Spinal cord (tissue), 10 donors: ENCODE measurements at places on chromosomes 6 and 20.

GRCh38 chr6:164108869-164109769, 694.6 kb downstream of the QKI start:
- no peaks in the 10 kb centered on the region for H3K27me3 ChIP-seq
- H3K27ac ChIP-seq, result peak overlapping the region; percentile 11
- peaks cover 15% of the 10 kb centered on the region for H3K4me1 ChIP-seq

DNA sequence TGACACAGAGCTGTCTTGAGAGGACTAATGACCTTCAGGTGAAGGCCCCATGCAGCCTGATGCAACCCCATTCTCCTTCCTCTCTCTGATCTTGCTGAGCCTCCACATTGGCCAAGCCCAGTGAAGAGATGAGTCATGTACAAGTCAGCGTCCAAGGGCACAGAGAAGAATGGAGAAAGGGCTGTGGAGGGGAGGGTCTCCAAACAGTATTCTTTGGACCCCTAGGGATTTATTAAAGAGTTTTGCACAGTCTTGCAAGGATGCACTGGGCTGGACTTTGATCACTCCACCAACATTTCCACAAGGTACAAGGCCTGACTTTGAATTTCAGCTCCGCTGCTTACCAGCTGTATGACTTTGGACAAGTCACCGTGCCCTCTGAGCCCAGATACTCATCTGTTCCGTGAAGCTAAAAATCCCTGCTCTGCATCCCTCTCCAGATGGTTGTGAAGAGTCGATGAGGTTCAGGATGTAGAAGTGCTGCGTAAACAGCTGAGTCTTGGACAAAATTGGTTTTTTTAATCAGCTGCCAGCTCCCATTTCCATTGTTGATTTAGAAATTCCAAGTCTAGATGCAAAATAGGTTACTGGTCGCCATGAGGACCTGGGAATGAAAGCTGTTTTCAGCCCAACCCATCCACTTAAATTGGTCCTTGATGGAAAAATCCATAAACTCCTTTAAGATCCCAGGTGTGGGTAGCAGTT, 14.1 kb upstream of the KCNG1 start:
- no peak for DNase-seq
- no peak overlapping the region for H3K27ac ChIP-seq
- peaks cover 10% of the 10 kb centered on the region for H3K4me1 ChIP-seq

- H3K36me3 ChIP-seq, result peaks cover 12% of the 10 kb centered on the region
- H3K4me3 ChIP-seq, result no peak overlapping the region
- peak; percentile 52 for DNase-seq
- no peak overlapping the region for H3K27ac ChIP-seq
- no peaks in the 10 kb centered on the region for H3K27me3 ChIP-seq
- H3K4me1 ChIP-seq, result no peaks in the 10 kb centered on the region
Measured at GRCh38 chr6:24431045-24431451, 28.3 kb downstream of the MRS2 start.

GRCh38 chr6:23620911-23621401, 505.1 kb upstream of the NRSN1 start:
- H3K27me3 ChIP-seq, result no peaks in the 10 kb centered on the region
- H3K36me3 ChIP-seq, result no peaks in the 10 kb centered on the region
- no peak overlapping the region for H3K27ac ChIP-seq
- no peaks in the 10 kb centered on the region for H3K4me1 ChIP-seq

GRCh38 chr6:2911171-2911570, 8.1 kb upstream of the SERPINB9 start:
- no peak overlapping the region for H3K27ac ChIP-seq
- DNase-seq, result no peak
- no peak overlapping the region for H3K4me3 ChIP-seq
- no peaks in the 10 kb centered on the region for H3K4me1 ChIP-seq
- H3K27me3 ChIP-seq, result no peaks in the 10 kb centered on the region
- H3K36me3 ChIP-seq, result no peaks in the 10 kb centered on the region

DNA sequence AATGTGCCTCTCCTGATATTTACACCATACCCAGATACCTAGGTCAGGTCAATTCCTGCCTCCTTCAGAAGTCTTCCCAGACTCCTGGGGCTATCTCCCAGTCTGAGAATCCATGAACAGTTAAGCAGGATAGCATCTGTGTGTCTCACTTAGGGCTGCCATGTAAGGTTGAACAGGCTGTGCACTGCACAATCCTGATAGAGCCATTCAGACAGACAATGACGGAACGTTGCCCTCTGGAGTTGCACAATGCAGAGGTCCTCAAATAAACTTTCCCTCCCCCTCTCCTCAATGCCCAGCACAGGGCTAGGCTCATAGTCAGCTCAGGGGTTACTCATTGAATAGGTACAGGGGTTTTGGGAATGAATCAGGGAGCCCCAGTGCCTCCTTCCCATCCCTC, 89.7 kb downstream of the CD40 start:
- no peak for DNase-seq
- peaks cover 7% of the 10 kb centered on the region for H3K36me3 ChIP-seq
- no peak overlapping the region for H3K27ac ChIP-seq
- H3K4me1 ChIP-seq, result peaks cover 34% of the 10 kb centered on the region
- no peak overlapping the region for H3K4me3 ChIP-seq

GRCh38 chr6:158268361-158269147, 43.7 kb upstream of the TULP4 start:
- H3K4me3 ChIP-seq, result no peak overlapping the region
- H3K27me3 ChIP-seq, result no peaks in the 10 kb centered on the region
- no peaks in the 10 kb centered on the region for H3K36me3 ChIP-seq
- H3K27ac ChIP-seq, result no peak overlapping the region
- H3K4me1 ChIP-seq, result peaks cover 3% of the 10 kb centered on the region

GRCh38 chr6:90184334-90185298, 112.0 kb downstream of the BACH2 start:
- no peak overlapping the region for H3K27ac ChIP-seq
- no peaks in the 10 kb centered on the region for H3K27me3 ChIP-seq
- DNase-seq, result no peak
- H3K36me3 ChIP-seq, result no peaks in the 10 kb centered on the region

- no peaks in the 10 kb centered on the region for H3K36me3 ChIP-seq
- H3K4me1 ChIP-seq, result no peaks in the 10 kb centered on the region
- no peaks in the 10 kb centered on the region for H3K27me3 ChIP-seq
- H3K27ac ChIP-seq, result no peak overlapping the region
Measured at GRCh38 chr6:8852332-8852731, 417.0 kb upstream of the SLC35B3 start.

GRCh38 chr20:52103335-52103912, 88.2 kb downstream of the ZFP64 start:
- DNase-seq, result no peak
- H3K27ac ChIP-seq, result no peak overlapping the region
- no peaks in the 10 kb centered on the region for H3K36me3 ChIP-seq
- peaks cover 32% of the 10 kb centered on the region for H3K4me1 ChIP-seq

DNA sequence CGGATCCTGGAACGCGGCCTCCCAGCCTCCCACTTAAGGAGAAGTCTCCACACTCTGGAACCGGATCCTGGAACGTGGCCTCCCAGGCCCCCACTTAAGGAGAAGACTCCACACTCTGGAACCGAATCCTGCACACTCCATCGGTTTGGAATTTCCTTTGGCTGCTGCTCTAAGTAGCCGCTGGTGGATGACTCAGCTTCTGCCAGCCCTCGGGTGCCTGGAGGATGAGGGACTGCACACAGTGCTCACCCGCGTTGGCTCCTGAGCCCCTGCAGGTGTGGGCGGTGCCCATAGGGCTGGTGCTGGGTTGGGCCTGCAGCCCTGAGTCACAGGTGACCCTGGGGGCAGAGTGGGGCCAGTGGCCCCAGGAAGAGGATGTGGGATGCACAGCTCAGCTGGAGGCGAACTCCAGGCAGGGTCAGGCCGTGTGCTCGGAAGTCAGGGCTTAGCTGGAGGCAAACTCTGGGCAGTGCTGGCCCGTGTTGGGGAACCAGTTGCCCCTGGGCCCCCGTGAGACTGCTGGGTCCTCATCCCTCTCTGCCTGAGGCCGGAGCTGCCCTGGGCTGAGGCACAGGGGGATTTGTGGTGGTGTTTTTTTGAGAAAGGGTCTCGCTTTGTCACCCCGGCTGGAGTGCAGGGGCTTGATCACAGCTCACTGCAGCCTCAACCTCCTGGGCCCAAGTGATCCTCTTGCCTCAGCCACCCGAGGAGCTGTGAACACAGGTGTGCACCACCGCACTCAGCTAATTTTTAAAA, 13.9 kb upstream of the TNFRSF6B start:
- no peak overlapping the region for H3K4me3 ChIP-seq
- no peaks in the 10 kb centered on the region for H3K27me3 ChIP-seq
- H3K36me3 ChIP-seq, result peaks cover 91% of the 10 kb centered on the region
- H3K4me1 ChIP-seq, result peaks cover 19% of the 10 kb centered on the region

DNA sequence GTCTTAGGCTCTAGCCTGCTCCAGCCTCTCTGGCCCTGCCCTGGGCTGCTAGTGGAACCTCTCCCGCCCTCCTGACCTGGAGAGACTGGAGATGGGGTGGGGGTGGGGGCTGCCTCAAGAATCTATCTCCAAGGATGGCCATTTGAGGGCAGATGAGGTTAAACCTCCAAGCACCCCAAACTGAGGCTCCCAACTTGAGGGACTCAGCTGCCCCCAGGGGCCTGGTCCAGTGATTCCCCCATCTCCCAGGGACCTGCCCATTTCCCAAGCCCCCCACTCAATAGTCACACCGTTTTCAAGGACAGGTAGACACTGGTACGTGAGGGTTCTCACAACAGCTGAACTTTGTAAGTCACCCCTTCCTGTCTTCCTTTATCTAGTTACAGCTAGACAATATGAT, 7.1 kb upstream of the BPIFB1 start:
- no peak overlapping the region for H3K4me3 ChIP-seq
- H3K27ac ChIP-seq, result no peak overlapping the region
- no peaks in the 10 kb centered on the region for H3K27me3 ChIP-seq
- no peaks in the 10 kb centered on the region for H3K36me3 ChIP-seq
- DNase-seq, result no peak
- H3K4me1 ChIP-seq, result peaks cover 10% of the 10 kb centered on the region

DNA sequence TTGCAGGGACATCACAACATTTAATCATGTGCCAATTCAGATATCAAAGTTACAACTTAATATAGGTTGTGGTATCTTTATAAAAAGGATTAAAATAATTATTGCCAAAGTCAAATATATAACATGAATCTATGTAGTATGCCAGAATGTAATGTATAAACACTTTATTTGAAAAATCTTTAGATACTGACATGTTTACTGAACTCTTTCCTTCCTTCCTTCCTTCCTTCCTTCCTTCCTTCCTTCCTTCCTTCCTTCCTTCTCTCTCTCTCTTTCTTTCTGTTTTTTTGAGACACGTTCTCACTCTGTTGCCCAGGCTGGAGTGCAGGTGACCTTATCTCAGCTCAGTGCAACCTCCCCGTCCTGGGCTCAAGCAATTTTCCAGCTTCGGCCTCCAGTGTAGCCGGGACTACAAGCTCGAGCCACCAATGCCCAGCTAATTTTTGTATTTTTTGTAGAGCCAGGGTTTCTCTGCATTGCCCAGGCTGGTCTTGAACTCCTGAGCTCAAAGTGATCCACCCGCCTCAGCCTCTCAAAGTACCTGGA, 496.8 kb upstream of the CITED2 start:
- H3K27ac ChIP-seq, result no peak overlapping the region
- DNase-seq, result no peak
- no peaks in the 10 kb centered on the region for H3K36me3 ChIP-seq

DNA sequence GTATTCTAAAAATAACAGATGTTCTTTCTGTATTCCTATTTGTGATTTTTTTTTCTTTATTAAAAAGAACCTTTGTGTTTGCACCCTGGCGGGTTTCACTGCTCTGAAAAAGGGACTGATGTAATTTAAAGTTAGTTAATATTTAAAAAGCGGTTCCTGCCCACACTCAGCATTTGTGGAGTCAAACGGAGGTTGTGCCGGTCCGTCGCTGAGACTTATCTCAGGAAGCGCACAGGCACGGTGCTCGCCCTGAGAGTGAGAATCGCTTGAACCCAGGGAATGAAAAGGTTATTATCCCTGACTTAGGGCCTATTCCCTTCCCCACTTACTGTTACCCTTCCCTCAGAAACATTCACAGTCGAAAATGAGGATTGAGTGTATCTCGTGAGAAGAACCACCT, 366.7 kb downstream of the THBS2 start:
- DNase-seq, result no peak
- H3K36me3 ChIP-seq, result no peaks in the 10 kb centered on the region
- H3K4me3 ChIP-seq, result no peak overlapping the region

DNA sequence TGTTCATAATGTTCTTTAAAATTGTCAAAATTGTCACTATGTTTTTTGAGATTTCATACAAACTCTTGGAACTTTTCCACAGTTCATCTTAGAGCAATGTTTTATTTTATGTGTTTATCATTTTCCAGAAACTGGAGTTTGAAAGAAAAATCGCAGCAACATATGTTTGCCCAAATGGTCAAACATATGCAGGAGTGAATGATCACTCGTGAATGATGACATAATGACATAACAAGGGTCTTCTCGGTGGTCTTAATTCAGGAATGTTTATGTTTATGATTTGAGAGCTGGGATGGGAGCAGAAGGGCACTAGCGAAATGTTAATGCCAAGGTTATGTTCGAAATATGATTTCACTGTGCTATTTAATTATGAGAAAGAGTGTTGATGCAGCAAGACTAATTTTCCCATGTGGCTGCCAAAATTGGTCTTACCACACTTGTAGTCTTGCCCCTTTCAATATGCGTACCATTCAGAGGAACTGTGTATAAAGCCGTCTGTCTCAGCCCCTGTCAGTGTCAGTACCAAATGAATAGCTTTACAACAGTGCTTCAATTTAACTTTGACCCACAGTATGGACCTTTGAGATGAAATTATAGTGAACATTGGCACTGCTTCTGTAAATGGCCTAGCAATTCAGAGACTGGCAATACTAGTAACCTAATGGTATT, 152.3 kb downstream of the CARMIL1 start:
- no peaks in the 10 kb centered on the region for H3K27me3 ChIP-seq
- no peaks in the 10 kb centered on the region for H3K4me1 ChIP-seq
- peak; percentile 12 for DNase-seq
- H3K36me3 ChIP-seq, result no peaks in the 10 kb centered on the region

DNA sequence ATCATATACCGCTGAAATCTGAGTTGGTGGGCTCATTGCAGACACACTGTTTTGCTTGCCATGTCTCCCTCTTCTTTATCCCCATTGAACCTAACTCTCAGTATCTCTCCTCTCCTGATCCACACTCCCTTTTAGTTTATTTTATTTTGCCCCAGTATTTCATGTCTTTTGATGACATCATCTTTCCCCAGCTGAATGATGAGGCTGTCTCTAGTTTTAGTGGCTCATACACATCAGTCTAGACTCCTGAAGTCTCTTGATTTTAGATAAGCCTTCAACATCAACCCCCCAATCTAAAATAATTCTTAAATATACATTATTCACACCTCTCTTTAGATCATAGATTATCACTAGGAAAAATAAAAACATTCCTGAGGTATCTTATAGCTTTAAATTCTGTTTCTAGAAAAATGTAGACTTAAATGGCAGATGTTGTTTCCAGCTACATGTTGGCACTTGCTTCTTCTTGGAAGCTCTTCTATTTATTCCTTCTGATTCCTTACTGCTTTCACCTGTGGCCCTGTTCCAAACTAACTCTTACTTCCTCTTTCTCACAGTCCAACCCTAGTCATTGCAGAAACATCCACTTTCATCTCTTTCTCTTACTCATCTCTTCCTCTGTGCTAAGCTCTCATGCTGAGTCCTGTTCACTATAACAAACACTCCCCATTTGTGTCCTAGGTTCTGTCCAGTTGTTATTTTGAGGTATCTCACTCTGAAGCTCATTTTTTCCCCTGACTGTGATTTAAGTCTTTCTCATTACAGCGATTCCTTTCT, 191.9 kb upstream of the SLC35B3 start:
- no peak overlapping the region for H3K4me3 ChIP-seq
- no peaks in the 10 kb centered on the region for H3K4me1 ChIP-seq
- no peaks in the 10 kb centered on the region for H3K36me3 ChIP-seq
- H3K27me3 ChIP-seq, result no peaks in the 10 kb centered on the region
- H3K27ac ChIP-seq, result no peak overlapping the region
